ENCODE measurements at places on chromosomes 2 and 18.

- no peak for DNase-seq
Measured at GRCh38 chr2:237652181-237652580, 24.8 kb downstream of the LRRFIP1 start.

GRCh38 chr2:5070257-5070656 lies 621.9 kb upstream of the SOX11 start:
- DNase-seq: no peak

DNA sequence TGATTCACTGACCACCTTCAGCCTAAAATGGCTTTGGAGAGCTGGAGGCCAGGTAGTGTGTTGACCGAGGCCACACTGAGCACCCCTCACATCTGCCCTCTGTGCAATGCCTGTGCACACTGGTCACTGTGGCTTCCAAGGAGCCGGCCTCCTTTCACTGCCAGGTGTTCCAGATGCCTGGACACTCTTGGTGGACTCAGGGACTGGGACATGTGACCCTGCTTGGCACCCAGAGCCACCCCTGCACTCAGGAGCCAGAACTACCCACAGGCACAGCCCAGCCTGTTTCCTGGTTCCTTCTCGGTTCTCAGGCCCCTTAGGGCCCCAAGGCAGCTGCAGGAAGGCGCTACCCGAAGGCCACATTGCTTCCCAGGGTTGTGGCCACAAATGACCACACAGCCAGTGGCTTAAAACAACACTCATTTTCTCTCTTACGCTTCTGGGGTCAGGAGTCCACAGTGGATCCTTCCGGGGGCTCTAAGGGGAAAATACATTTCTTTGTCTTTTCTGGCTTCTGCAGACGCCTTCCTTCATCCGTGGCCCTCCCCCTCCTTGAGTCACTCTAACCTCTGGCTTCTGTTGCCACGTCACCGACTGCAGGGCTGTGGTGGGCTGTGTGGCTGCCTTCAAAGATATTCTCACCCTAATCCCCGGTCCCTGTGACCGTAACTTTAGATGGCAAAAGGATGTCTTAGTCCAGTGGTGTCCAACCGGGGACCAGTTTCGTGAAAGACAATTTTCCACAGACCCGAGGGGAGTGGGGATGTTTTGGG lies 78.6 kb downstream of the ASB1 start:
- no peak for DNase-seq

DNA sequence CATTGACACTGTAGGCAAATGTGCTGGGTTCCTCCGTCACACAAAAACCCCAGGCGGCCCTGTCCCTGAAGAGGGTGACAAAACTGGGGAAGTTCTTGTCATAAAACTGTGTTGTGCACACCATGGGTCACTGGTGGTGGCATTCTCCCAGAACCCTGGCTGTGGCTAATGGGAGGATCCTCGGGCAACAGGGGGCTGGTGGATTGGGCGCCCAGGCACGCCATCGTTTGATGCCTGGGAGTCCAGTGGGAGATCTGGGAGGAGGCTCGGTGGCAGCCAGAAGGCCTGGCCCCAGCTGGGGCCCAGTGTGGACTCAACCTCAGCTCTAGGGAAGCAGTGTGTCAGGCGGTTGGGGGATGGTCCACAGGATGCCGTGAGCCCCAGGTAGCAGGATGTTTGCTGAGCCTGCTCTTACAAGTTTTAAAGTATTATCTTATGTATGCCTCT lies 140.7 kb downstream of the ACOXL start:
- DNase-seq: no peak

- peak; percentile 59 for DNase-seq
Measured at GRCh38 chr2:227460070-227460485, 11.9 kb upstream of the AGFG1 start.

DNA sequence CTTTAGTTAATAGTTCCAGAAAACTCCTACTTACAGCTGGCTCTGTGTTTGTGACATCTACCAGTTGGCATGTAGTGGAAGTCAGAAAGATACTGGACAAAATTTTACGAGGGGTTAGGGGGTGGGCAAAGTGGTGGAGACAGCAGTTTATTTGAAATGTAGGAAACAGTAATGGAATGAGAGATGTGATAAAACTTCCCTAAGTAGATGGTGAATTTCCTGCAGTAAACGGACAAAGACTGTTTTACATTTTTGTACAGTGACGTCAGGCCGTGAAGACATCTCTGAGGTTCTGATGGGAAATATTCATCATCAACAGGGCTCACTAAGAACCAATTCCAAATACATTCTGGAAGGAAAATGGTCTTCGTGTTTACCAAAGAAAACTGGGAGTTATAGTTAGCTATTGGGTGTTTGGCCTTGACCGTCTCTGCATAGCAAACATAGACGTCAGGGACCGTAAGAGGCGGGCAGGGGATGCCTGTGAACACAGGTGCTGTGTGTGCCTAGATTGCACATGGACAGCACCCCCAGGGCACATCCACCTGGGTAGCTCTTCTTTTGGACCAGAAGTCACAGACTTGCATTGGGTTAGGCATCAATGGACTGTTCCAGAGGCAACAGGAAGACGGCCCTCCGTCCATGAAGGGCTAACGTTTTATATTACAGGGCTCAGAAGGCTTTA lies 131.5 kb downstream of the ZNF516 start:
- DNase-seq: no peak

DNA sequence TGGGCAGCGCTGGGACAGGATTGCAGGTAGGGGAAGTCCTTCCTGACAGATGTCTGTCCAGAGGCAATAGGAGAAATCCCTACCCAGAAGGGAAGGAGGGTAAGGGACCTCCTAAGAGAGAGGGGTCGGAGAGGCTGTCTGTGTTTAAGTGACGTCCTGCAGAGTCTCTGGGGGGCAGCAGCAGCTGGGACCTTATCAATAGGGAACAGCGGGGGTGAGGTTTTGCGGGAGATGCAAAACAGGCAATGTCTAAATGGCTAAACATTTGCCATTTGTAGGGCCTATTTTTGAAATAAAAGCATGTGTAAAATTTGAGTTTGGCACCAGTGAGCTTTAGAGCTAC lies 108.7 kb upstream of the HS6ST1 start:
- no peak for DNase-seq
